ENCODE measurements at places on chromosomes 11 and 22.

- no peak for DNase-seq
Measured at GRCh38 chr22:49203091-49203858, 624.4 kb downstream of the BRD1 start.

GRCh38 chr11:111366560-111367410, 12.3 kb downstream of the POU2AF1 start:
- no peak for DNase-seq

DNA sequence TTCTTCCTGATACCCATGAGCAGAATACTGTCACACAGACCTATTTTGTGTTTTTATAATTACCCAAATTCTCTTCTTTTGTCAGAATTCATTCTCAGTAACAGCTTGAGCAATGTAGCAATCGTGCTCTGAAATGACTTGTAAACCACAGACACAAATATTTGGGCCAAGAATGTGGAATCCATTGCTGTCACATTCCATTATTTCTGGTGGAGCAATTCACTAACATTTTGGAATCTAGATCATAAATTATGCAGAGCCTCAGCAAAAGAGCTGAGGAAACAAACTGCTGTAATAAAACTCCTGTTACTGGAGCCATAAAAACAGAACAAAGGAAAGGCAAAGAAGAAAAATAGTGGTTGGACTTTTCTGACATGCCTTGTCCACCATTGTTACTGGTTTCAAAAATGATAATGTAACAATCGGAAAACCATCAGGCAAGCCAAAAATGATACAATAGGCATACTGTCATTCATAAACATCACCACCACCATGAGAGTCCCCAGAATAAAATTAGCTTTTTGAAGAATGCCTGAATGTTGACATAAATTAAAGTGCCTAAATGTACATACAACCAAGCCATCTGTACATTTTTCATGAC, 223.4 kb upstream of the PITPNB start:
- peak; percentile 51 for DNase-seq

DNA sequence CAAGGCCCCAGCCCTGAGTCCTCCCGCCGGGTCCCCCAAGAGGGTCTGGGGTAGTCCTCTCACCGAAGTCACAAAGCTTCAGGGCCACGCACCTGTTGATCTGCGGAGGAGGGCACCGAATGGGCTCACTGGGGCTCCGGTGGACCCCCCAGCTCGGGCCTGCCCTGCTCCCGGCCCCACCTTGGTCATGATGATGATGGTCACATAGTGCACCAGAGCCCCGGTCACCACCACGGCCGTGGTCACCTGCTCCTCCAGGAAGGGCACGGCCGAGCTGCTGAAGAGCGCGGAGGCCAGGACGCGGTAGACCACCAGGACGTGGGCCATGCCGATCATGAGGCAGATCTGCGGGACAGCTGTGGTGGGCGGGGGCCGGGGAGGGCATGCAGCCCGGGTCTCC, 13.5 kb upstream of the SIGIRR start:
- no peak for DNase-seq

DNA sequence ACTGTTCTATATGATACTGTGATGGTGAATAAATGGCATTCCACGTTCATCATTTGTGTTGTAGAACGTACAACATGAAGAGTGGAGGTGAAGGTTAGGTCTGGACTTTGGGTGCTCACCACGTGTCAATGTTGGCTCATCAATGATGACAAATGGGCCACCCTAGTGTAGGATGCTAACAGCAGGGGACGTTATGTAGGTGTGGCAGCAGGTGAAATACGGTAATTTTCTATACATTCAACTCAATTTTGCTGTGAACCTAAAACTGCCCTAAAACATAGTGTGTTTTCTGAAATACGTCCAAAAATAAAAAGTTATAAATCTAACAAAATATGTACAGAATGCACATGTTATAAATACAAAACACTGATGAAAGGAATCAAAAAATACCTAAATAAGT, 6.2 kb downstream of the KRTAP5-6 start:
- DNase-seq, result no peak

DNA sequence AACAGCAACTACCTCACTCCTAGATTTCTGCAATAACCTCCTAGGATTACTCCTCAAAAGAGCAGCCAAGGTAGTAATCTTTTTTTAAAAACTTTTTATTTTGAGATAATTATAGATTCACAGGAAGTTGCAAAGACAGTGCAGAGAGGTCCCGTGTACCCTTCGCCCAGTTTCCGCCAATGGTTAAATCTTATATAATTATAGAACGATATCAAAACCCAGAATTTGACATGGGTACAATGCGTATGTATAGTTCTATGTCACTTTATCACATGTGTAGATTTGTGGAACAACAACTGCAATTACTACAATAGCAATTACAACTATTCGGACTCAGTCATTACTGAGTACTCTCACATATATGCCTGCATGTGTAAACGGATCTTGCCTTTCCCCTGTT, 94.8 kb upstream of the APOA1 start:
- no peak for DNase-seq

- DNase-seq, result peak; percentile 59
Measured at GRCh38 chr11:119713359-119714040, 15.5 kb downstream of the NECTIN1 start.

DNA sequence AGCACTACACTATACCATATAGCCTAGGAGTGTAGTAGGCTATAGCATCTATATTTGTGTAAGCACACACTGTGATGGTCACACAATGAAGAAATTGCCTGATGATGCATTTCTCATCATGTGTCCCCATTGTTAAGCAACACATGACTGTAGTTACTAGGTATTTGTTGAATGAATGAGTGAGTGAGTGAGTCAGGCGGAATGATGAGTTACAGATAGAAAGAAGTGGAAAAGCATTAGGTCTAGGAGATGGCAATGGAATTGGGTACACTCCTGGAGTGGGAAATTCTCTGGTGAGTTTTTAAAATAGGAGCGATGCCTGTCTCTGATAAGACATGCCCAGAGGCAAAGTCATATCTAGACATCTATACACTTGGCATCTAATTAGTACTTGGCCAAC, 160.5 kb upstream of the TBCEL start:
- no peak for DNase-seq

DNA sequence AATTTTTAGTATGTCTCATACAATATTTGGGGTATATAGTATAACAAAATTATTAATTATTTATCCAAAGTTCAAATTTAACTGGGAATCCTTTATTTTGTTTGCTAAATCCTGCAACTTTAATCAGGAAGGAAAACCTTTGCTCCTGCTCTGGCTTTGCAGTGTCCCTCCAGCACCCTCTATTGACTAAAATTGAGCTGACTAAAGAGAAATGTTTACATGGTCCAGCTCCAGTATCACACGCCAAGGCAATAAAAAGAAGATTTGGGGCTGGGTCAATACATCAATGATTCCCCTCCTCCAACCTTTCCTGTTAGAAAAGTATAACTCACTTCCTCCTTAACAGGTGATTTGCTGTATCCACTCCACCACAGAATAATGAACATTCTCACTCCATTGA, 153.0 kb upstream of the LRRC4C start:
- peak; percentile 37 for DNase-seq

GRCh38 chr11:126467046-126467370, 111.5 kb downstream of the ST3GAL4 start:
- DNase-seq, result no peak

GRCh38 chr11:68255526-68255925, 16.2 kb downstream of the C11orf24 start:
- DNase-seq, result no peak

- no peak for DNase-seq
Measured at GRCh38 chr11:62172294-62172693, 17.7 kb upstream of the SCGB1D1 start.

GRCh38 chr22:40202225-40202944, 24.7 kb downstream of the TNRC6B start:
- no peak for DNase-seq

DNA sequence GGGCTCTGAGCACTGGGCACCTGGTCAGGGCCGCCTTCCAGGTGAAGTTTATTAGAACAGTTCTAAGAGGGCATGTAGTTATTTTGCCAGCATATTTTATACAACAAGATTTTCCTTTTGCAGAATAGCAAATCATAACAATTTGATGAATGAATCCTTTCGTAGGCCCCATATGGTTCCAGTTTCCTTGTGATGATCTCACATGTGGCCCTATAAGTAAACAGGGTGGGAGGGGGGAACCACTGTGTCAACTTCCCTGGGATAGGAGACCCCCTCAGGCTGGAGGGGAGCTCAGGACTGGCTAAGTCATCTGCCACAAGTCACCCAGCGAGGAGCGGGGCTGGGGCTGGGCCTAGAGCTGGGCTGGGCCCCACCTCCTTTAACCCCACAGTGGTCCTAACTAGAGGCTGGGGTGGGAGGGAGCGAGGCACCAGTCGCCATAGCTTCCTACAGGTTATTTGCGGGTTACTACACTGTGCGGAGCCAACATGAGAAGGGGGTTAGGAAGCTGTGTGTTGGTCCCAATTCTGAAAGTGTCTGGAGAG, 4.2 kb downstream of the FBLN1 start:
- no peak for DNase-seq

DNA sequence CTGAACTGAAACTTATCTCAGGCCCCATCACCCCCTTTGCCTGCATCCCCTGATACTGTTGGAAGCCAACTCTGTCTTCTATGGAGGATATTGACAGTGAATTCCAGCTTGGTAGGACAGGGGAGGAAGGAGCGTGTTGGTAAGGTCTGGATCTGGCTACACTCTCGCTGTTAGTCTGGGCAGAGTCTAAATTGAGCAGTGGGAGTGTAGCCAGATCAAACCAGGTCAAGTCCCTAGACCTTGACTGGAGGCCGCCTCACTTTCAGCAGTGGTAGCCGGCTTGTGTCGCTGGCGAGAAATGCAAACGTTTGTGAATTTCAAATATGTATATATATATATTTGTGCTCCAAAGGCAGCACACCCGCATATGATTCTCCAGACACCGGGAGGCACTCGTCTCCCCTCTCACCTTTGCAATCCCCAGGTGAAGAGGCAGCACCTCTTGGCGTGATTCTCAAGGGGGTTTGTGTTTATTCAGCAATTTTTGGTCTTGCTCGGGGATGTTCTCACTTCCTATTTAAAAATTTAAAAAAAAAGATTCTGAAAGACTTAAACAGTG, 26.7 kb downstream of the DHCR7 start:
- no peak for DNase-seq

DNA sequence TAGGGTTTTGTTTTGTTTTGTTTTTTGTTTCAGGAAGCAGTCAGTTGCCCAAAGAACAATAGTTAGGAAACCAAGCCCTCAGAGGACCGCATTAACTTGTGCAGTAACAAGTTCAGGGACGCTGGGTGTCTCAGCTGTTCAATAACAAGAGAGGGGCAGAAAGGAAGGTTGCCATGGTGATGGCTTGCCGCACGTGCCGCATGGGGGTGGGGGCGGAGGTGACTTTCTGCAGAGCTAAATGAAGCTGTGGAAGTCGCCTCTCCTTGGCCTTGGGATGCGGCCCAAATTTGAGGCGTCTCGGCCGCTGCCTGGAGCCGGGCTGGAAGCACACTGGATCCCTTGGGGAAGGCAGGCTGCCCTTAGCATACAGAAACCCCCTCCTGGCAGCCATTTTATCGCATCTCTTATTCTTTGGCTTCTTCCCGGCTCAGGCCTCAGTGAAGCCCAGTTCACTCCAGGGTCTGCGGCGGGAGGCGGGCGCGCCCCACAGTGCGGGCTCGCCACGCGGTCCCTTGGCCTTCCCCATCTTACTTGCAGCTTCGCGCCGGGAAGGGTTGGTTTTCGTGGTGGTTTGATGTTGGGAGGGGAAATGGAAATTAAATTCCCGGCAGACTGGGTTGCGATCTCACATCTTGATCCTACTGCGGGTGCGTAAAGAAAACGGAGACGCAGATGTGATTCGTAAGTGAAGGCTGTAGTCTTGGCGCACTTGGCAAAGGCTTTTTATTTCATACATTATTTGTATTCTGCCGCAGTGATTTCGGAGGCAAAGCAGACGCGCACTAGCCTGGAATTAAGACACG, 94.3 kb downstream of the SLC17A6 start:
- DNase-seq, result peak; percentile 79

DNA sequence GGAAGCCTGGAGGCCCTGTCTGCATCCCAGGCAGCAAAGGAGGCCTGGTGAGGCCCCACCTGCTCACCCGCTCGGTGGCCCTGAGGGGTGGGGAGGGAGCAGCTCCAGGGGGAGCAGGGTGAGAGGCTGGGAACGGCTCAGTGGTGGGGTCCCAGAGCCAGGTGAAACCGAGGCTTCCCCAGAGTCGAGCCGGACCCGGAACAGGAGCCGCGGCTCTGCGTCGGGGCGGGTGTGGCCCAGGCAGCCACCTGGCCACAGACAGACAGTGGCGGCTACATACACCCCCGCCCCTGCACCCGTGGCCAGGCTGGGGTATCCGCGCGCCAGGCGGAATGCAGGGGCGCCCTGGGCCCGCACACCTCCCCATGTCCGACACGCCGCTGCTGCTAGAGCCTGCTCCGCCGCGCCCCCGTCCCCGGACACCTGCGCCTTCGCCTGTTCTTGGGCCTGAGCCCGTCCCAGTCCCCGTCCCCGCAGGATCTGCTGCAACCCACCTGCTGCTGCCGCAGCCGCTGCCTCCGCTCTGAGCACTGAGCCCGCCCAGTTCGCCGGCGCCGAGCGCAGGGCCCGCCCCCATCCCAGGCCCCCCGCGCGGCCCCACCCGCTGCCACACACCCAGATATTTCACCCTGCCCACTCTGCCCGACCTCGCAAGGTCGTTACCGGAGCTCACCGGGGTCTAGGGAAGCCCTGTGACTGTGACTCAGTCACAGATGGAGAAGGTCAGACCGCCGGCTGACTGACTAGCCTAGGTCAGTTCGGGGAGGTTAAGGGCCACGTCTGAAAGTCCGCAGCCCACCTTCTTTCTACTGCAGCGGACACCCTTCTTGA, at the start of gene SLC7A4:
SLC7A4 (minus strand) TSS at position 525 of the 831 bp plus-strand sequence. CDS start 749 bp downstream, outside the sequence.
- DNase-seq, result no peak

- no peak for DNase-seq
Measured at GRCh38 chr11:27649800-27650199, 50.5 kb downstream of the BDNF start.

DNA sequence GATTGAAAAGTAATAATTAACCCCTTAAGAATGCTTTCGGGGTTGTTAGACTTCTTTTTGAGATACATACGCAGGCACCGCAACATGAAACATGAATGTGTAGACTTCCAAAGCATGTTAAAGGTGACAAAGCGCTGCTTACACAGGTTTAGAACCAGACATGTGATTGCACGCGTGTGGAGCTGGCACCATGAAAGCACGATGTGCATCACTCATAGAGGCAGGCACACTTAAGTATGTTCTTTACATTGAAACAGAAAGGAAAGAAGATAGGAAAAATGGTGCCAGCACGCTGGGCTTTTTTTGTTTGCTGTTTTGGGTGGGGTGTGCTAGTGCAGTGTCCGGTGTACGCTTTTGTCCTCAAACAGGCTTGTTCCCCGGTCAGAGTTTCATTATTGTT, 83.6 kb upstream of the PPARA start:
- DNase-seq, result no peak

DNA sequence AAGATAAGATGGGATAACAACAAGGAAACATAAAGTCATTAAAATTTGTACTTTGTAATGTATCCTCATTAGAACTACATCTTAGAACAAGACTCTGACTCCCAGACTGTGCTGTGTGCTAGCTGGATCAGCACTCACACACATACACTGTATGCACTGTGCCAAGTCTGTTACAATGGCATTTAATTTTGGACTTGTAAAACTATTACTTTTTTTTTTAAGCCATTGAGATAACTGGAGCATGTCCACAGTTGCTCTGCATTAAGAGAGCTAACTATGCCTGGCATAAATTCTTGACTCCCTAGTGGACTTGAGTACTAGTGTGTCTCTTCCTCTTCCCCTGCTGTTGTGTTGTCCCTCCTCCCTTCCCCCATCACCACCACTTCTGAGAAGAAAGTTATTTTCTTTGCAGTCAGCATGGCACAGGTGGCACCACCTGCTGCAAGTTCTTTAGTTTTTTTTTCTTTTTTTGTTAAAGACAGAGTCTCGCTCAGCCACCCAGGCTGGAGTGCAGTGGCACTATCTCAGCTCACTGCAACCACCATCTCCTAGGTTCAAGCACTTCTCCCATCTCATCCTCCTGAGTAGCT, 268.6 kb downstream of the TMEM135 start:
- DNase-seq, result no peak
